MCF 10A (cell line): ENCODE measurements at places on chromosomes 6 and 20. TPM values are rescaled to one million over a fixed set of nuclear protein-coding genes. Genes with fewer than 3 reads are reported as not detected.

DNA sequence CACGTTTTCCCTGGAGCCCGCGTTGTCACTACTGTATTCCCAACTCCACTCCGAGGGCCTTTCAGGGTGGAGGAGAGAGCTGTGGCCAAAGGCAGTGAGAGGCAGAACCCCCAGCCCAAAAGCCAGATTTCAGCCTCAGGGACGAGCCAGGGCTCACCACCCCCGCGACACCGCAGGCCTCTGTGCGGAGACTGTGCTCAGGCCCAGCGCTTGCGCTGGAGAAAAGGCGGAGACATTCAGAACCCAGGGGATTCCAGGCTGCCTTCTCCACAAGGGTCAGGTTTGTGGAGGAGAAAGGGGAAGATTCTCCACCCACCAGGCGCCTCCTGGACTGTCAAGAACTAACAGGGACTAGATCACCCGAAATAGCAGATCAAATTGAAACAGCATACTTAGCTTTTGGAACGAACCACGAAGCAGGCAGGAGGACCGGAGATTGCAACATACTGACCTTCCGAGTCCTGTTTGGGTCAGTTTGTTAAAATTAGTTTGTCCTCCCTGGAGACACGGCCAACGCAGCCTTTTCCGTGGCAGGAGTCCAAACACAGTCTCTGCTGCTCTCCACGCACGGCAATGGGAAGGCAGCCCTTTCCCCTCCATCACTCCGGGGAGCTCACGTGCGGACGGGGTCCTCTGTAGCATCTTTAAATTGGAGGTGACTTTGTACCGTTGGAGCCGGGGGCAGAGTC, 14.4 kb downstream of the DLL1 start:
- H3K27me3 ChIP-seq = peaks cover 19% of the 10 kb centered on the region
- H3K27ac ChIP-seq = no peak overlapping the region
- H3K4me1 ChIP-seq = peaks cover 6% of the 10 kb centered on the region
- H3K4me3 ChIP-seq = no peak overlapping the region

DNA sequence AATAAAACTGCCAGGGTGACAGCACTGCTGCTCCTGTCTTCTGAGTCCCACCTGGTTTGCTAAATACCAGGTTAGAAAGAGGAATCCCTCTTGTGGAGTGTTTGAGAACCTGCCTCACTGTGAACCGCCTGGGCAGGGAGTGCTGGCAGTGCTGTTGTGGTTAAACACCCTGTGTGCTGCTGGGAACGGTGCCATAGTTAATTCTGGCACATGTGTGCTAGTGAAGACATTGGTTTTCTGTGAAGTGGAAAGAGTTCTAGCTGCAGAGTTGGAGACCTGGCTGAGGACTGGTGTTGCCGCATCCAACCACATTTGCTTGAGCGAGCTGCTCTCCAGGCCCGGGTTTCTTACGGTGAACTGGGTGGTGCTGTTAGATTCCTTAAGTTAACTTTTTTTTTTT, 72.7 kb downstream of the IGF2R start:
- H3K4me1 ChIP-seq = peaks cover 58% of the 10 kb centered on the region
- H3K36me3 ChIP-seq = peaks cover 50% of the 10 kb centered on the region
- no peaks in the 10 kb centered on the region for H3K27me3 ChIP-seq

- peaks cover 5% of the 10 kb centered on the region for H3K4me1 ChIP-seq
- H3K4me3 ChIP-seq = no peak overlapping the region
- no peaks in the 10 kb centered on the region for H3K27me3 ChIP-seq
- H3K36me3 ChIP-seq = peaks cover 33% of the 10 kb centered on the region
- H3K27ac ChIP-seq = peak overlapping the region; percentile 83
Observed at GRCh38 chr20:36830791-36831691, 44.9 kb upstream of the TLDC2 start.

DNA sequence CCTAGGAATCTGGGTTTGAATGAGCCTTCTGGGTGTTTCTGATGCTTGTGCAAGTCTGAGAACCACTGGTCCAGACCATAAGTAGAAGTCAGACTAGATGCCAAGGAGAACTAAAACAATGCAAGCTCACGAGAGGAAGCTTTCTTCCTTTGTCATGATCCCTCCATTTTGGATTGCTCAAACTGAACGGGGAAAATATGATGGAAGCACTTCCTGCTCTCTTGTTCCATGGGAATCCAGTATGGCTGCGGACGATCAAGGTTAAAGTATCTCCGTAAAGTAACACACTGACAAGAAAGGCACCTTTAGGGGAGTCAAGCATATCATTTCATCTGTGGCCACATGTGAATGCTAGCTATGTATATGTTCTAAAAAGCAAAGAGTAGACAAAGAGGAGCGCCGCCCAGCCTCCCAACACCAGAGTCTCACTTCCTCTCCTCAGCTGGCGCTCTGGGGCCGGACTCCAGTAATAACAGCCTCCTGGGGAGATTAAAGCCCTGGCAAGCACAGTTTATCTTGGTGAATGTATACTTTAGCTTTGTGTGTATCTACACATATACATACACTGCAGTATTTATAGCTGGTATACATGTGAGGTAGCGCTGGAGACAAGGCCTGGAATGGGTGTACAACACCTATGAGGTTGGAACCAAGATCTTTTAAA, 88.1 kb downstream of the FOXC1 start:
- no peaks in the 10 kb centered on the region for H3K36me3 ChIP-seq
- no peak overlapping the region for H3K4me3 ChIP-seq
- DNase-seq = no peak
- no peak overlapping the region for H3K27ac ChIP-seq
- no peaks in the 10 kb centered on the region for H3K4me1 ChIP-seq
- no peaks in the 10 kb centered on the region for H3K27me3 ChIP-seq

GRCh38 chr6:28633445-28634215, 107.9 kb downstream of the GPX5 start:
- no peaks in the 10 kb centered on the region for H3K27me3 ChIP-seq
- H3K36me3 ChIP-seq = no peaks in the 10 kb centered on the region

DNA sequence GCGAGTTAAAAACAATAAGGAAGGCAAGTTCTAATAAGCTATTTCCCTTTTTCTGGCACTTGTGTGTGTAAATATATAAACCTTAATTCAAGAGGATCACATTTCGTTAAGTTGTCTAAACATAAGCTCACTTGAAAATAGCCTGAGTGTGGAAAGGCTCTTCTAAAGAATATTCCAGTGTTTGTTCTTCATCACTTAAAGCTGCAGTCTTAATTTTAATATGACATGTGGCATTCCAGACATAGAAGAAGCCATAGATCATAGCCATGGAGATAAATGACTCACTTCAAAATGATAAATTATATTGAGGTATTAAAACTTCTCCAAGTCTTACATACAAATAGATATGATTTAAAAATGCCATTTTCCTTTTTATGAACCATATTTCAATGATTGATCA, 42.1 kb downstream of the IYD start:
- H3K4me1 ChIP-seq = peaks cover 15% of the 10 kb centered on the region
- H3K27ac ChIP-seq = no peak overlapping the region
- no peak for DNase-seq
- no peak overlapping the region for H3K4me3 ChIP-seq
- H3K27me3 ChIP-seq = no peaks in the 10 kb centered on the region

GRCh38 chr6:163324688-163325389, 89.7 kb upstream of the QKI start:
- H3K36me3 ChIP-seq = no peaks in the 10 kb centered on the region
- H3K27ac ChIP-seq = no peak overlapping the region
- H3K27me3 ChIP-seq = no peaks in the 10 kb centered on the region
- H3K4me3 ChIP-seq = no peak overlapping the region
- no peak for DNase-seq

Gene BNIP5
- total RNA-seq = not detected in 2 replicates

Gene SNRPB2
- 57.7 and 74.3 TPM in 2 replicates for total RNA-seq
